Activated T-cell treated with anti-CD3 and anti-CD28 coated beads for 4 hours (primary cell): ENCODE measurements at places on chromosomes 3 and 15.

DNA sequence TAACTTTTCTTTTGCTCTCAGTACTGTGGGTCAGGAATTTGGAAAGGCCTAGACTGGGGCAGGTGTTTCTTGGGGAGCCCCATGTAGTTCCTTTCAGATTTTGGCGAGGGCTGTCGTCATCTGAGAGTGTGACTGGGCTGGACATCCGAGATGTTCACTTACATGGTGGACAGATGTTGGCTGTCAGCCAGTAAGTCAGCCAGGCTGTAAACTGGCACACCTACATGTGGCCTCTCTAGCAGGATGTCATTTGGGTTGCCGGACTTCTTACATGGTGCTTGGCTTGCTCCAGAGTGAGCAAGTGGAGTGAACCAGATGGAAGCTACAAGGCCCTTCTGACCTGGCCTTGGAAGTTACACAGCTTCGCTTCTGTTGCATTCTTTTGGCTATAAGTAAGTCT lies 20.7 kb downstream of the TATDN2 start:
- DNase-seq = no peak

DNA sequence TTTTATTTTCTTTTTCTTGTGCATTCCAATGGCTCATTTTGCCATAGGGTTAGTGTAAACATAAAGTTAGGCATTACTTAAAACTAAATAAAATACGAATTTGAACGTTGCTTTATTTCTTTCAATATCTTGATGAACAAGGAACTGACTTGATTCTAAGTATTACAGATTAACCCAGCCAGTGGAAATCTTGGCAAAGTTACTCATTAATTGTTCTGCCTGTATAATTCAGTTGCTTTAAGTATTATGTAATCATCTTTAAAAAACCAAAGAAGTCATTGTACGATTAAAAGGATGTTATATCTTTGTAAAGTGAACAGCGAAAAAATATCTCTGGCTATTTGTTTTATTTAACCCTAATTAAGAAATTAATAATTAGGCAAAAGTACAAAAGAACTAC lies 737.9 kb upstream of the BCHE start:
- no peak for DNase-seq

- no peak for DNase-seq
Measured at GRCh38 chr15:85997618-85998017, 82.1 kb upstream of the AGBL1 start.

DNA sequence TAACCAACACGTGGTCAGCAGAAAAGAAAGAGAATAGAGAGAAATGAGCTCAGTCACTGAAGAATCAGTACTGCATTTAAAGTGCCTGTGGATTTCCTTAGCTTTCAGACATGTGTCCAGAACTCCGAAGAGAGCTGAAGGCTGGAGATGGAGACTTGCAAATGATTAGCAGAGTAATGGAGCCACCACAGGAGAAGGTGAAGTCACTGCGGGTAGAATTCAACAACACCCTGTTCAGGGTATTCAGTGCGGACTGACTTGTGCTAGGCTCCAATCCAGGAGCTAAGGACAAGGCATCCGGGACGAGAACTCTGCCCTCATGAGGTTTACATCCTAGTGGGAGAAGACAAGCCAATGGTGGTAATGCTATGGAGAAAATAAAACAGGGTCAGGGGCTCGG lies 4.2 kb downstream of the EIF4E3 start:
- DNase-seq = no peak

DNA sequence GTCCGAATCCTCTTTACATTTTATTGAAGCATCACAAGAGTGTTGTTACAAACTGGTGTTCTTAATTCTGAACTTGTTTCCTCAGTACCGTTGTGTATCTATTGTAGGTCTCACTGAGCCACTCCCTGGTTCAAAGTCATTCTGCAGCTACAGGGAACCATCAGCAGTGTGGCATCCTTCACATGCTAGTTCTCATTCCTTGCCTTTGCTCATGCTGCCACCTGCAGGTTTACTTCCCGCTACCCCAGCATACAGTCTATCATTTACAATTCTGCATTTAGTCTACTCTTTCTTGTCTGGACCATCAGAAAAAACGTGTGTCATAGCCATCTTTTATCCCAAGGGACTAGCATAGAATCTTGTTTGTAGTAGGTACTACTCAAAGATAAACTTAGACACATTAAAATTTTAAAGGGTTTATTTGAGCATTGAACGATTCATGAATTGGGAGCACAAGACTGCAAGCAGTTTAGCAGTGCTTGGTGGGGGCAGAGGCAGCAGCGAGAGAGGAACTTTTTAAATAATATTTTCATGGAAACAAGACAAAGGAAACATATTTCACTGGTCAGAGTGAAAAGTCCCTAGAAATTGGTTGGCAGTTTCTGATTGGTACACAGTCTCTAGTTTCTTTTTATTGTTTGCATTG lies 402.1 kb downstream of the CADM2 start:
- no peak for DNase-seq

- DNase-seq = no peak
Measured at GRCh38 chr3:109213321-109213720, 76.8 kb downstream of the C3orf85 start.

DNA sequence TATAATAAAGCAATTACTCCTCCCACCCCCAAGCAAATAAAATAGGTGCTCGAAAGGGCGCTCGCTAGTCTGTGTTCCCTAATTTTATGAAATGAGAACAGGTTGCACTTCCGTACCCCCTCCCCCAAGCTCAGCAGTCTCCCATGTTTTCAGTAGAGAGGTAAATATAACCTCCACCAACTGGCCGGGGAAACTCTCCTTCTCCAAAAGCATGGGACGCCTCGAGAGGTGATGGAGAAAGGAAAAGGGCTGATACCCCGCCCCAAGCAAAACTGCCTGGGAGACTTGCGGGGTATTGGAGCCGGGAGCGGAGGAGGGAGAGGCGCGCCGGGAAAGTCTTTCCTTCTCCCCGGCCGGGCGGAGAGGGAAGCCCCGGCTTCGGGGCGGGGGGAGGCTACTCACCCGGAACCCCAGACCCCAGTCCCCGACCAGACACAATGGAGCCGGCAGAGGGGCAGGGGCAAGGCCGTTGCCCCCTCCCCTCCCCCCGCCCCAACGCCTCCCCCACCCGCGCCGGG lies 605 bp downstream of the DCUN1D1 start:
- no peak for DNase-seq

DNA sequence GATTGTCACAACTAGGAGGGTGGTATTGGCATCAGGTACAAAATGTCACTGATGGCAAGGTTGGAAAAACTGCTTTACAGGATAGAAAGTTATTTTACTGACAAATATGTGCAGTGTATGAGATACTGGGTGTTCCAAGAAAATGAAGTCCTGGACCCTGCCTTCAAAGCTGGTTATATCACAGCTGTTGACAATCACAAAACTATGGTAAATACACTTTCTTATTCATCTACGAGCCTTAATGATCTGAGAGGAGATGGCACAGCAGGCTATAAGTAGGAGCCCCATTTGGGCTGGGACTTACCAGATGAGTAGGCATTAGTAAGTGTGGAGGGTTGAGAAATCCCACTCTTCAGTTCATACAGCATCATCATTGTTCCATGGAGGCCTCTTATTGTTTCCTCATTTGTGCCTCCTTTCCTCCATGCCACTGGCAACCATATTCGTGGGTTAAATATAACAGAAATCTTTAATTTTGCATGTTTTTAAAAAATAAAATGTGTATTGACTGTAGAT lies 66.9 kb downstream of the CMTM8 start:
- DNase-seq = no peak

DNA sequence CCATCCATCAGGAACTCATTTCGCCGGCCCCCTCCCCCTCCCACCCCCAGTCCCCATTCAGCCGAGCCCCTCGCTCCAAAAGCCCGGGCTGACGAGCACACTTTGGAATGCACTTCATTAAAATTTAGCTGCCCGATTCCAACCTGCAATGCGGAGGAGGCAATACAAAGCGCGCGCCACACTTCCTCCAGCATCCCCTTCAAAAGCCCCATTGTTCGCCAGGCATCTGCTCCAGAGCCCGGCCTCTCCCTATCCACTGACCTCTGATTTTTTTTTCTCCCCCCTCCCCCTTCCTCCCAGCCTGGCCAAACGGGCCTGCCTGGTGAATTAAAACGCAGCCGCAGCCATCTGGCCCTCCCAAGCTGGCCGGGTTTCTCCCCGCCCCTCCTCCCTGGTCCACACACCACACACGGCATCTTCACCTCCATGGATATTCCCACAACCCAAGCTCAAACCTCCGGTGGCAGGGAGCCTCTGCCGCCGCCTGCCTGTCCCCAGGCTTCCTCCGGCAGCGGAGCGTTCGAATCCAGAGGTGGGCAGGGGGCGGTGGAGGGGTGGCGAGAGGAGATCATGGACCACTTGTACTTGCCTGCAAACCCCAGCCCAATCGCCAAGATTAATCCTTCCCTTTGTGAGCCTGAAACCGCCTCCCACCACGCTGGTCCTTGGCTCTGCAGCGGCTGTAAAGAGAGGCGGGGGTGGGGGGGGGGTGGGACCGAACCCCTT lies 441.3 kb downstream of the MAGI1 start:
- DNase-seq = no peak

DNA sequence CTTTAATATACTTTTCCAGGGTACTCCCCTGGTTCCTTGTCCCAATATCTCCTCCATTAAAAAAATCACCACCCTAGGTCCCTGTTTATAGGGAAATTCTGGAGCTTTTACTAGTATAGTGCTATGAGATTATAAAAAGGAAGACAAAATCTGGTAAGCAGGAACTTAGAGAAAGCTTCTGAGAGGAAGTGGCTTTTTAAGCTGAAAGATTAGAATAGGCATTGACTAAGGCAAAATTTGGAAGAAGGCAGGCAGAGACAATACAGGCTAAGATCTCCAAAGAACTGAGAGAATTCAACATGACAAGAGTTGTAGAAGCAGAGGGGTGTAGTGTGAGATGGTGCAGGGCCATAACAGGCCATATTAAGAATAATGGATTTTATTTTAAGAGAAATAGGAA lies 25.8 kb downstream of the SGO1 start:
- DNase-seq = no peak

GRCh38 chr3:126990890-126991289 lies 8.0 kb downstream of the PLXNA1 start:
- no peak for DNase-seq

DNA sequence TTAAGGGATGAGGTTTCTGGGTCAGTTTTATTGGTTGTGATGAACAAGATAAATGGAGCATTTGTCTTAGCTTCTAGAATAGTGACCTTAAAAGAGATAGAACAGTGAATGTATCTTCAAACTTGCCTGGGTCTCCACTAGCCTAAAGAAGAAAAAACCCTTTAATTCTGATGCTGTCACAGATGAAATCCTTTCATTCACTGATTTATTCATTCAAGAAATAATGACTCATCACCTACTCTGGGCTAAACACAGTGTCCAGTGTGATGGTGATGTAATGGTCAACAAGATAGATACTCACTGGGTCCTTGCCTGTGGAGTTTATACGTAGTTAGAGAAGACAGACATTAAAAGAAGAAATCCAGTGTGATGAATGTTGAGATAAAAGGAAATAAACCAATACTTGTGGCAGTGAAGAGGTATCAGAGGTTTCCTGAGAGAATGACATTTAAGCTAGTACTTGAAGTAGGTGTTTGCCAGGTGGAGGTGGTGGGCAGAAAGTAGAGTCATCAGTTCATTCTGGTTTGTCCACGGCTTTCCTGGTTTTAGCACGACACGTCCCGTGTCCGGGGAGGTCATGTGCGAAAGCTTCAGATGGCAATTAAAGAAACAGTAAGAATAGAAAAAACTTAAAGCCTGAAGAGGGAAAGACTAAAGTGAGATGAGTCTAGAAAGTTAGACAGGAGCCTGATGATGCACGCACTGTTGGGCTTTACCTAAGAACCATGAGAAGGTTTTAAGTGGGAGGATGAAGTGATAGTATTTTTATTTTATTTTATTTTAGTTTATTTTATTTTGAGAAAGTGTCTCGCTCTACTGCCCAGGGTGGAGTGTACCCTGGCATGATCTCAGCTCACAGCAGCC lies 18.5 kb downstream of the PAK2 start:
- DNase-seq = no peak

GRCh38 chr3:12483872-12484197 lies 445 bp upstream of the TSEN2 start:
- no peak for DNase-seq

DNA sequence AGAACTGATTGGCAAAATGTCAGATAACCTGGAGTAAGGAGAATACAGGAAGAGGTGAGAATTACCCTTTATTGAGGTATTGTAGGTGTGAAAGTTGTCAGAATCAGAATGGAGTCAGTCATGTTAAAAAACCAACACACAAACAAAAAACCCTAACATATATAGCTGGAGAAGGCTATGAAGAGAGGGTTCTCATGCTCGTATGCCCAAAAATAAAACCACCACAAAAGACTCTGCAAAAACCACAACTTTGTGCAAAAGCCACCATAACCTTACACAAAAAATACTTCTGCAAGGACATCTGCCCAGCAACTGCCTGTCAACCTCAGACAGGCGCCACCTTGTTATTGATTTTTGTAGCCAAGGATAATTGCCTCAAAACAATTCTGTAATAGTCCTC lies 136.0 kb downstream of the CD47 start:
- no peak for DNase-seq

- no peak for DNase-seq
Measured at GRCh38 chr3:63228677-63229076, 49.4 kb upstream of the SYNPR start.

DNA sequence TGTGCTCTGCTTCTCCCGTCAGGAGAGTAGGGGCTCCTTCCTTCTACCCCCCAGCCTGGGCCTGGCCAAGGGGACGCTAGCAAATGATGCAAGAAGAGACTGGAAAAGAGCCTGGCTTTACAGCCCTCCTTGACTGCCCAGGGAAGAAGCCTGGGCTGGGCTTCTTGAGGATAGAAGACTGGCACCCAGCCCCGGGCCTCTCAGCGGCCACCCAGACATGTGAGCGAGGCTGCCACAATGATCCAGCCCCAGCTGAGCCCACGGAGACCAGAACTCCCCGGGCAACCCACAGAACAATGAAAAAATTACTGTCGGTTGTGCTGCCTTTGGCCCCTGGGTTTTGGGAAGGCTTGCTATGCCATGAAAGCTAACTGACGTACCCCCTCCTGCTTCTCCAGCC lies 100.6 kb upstream of the PRR20G start:
- DNase-seq = no peak

DNA sequence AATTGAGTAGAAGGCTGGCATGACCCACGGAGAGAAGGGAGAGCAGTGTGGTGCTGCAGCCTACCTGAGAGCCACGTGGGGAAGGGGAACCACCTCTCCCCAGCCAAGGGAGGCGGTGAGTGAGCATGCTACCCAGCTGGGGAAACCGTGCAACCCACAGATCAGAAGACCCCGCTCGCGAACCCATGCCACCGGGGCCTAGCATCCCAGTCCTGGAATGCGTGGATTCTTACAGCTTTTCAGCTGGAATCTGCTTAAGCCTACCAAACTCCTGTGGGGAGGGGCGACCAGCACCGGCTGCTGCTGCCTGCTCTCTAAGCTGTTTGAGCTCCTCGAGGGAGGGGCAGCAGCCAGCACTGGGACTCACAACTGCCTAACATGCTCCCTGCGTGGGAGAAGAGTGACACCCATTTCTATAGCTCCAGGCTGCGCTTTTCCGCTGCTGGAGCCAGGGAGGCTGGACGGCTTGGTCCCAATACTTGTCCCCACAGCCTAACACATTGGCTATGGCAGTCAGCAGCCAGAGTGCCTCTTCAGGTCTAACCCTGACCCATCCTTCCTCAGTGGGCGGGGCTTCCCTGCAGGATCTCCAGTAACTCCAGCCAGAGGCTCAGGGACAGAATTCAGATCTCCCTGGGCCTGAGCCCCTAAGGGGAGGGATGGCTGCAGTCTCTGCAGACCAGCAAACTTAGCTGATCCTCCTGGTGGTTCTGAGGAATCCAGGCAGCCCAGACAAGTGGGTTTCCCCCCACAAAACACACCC lies 20.0 kb upstream of the TEX55 start:
- DNase-seq = no peak
